ENCODE measurements at places on chromosomes 1 and 21. TPM values are rescaled to one million over a fixed set of nuclear protein-coding genes. Genes with fewer than 3 reads are reported as not detected.

GRCh38 chr1:232726048-232726779 lies 79.0 kb upstream of the MAP10 start:
- DNase-seq: no peak

DNA sequence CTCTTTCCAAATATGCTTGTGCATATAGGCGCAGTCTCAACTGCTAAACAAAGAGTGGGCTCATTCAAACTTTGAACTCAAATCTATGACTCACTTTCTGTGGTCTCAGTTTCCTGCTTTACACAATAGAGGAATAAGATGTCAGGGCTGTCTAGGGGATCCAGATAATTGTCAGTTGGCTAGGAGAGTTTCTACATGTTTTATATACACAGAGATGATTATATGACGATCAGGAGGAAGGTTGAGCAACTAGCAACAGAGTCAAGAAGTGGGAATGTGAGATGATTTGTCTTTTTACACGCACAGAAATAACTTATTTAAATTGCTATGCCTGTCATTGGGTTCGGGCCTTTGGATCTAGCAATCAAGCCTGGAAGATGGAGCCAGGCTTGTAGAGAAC lies 299.4 kb upstream of the LYPLAL1 start:
- no peak for DNase-seq

DNA sequence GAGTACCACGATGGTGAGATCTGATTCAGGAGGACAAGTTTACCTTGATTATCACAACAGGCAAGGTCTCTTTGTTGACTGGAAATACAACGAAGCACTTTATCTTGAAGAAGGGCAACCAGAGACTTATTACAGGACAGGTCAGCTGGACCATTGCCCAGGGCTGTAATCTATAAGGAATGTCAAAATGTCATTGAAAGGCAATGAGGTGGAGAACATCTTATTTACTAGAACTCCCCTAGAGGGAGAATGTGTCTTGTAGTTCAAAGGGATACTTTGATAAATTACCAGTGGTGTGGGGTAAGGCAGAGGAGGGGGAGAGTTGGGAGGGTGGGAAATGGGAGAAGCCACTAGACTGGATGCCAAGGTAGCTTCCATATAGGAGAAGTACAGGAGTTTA lies 212.3 kb downstream of the NCAM2 start:
- DNase-seq: no peak

GRCh38 chr1:179038528-179039281 lies 13.0 kb downstream of the FAM20B start:
- DNase-seq: no peak

Gene ILDR2
- not detected for total RNA-seq

DNA sequence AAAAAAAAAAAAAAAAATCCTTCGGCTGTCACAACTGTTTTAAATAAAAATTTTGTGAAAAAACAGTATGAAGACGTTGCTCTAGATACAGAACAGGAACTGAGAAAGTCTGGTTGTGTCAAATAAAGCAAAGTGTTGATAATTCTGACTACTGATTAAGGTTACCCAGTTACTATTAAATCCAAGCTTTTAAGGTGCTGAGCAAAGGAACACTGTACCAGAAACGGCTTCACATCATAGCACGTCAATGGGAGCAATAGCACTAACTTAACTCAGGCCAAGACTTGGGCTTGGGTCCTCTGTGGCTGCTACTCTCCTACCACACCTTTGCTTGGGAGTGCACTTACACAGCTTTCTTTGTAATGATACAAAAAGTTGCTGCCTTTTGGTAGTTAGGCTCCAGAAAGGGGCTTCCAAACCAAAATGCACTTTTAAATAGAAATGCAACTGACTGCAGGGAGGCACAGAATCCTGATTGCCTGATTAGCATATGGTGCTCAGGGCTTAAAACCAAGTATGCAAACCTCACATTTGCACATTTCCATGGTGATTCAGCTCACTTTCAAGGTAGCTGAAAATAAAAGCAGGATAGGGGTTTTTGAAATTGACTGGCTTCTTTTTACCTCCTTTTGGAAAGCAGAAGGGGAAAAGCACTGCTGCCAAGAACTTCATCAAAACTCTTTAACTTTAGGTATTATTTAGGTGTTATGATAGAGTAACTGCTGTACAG lies 6.3 kb downstream of the MCL1 start:
- no peak for DNase-seq

Gene IQGAP3
- total RNA-seq: not detected

DNA sequence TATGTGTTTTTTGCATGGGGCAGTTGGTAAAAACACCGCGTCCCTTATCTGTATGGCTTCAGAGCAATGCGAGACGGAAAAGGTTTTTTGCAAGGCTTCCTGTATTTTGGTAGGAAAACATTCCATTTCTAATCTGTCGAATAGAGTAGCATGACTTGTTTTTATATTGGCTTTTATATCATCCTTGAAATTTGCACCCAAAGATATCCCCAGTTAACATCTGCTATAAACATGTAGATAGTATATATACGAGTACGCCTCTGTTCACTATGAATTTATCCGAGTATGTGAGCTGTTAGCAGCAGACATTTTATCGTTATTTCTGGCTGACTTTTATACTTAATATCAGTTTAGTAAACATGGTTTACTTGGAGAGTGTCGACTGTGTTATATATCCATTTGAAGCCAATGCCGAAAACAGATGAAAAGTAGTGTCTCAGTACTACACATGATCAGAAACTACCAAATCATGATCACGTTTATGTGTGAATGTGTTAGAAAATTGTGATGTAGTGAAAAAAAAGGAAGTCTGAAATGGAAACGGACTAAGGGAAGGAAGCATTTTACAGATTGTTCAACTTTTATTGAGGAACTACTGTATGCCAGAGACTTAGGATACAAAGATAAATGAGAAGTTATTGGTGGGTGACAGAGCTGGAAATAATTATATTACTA lies 1.0 kb downstream of the LEPR start:
- DNase-seq: no peak

DNA sequence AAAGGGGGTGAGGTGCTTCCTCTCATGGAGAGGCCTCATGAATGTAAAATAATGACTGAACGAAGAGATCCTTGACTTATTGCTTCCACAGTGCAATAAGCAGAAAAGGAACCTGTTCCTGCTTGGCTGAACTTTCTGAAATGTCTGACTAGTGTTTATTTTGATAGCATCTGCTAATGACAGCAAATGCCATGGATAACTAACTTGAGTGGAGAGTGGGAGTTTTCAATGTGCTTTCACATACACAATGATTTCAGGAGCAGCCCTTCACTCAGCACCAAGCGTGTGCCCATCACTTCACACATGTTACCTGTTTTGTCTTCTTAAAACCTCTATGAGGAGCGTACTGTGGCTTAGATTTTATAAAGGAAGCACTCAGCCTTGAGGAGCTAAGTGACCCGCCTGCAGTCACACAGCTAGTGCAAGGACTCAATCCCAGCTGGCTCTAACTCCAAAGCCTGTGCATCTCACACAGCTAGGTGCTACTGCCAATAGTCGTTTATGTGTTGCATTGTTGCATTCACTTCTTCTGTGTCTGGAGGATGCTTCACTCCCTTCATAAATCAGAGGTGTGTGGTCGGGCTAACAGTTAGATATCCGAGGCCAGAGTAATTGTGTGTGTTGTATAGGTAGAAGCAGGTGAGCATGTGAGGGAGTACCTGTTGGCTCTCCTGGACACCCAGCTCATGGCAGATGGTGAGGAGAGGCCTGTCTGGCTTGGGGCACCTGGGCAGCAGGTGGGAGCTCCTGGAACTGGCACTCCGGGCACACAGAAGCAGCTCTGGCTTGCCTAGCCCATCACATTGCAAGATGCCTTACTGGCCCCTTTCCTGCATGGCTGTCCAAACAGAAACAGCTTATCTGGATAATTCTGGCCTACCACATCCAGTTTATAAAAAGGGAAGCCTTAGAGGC lies 12.8 kb downstream of the CASQ2 start:
- DNase-seq: no peak

DNA sequence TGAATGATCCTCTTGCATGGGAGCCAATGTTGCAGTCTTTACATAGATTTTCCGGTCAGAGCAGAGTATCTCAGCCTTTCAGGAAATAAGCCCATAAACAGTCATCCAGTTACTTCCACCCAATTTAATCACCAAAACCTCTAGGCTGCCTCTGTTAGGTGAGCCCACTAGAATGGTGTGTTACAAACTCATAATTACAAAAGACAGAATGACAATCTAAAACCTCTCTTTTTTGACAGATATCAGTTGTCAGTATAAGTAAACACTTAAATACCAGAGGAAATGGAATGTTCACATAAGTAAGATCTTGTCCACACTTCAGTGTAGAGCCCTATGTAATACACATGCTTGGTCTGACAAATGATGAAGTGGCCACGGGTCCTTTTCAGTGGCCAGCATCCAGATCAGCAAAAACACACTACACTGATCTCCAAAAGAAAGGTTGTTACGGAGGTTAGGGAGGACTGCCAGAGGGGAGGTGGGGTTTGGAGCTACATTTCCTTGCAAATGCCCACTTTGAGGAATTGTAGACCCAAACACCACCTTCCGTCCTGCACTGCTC lies 71.3 kb upstream of the FBXO28 start:
- no peak for DNase-seq

DNA sequence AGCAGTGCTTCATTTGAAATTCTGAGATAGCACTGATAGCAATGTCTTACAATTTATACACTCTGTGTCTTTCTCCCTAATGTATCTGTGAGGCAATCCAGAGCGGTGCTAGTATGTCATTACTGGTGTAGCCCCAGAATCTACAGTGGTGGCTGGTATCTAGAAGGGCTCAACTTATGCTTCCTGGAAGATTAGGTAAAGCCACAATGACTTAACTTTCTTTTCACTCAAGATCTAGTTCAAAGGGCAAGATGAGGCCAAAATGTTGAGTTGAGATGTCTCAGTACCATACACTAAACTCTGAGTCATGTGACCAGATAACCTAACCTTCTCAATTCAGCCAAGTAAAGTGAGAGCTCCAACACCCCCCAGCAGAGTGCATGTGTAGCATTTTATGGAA lies 77.5 kb downstream of the PAPPA2 start:
- no peak for DNase-seq

DNA sequence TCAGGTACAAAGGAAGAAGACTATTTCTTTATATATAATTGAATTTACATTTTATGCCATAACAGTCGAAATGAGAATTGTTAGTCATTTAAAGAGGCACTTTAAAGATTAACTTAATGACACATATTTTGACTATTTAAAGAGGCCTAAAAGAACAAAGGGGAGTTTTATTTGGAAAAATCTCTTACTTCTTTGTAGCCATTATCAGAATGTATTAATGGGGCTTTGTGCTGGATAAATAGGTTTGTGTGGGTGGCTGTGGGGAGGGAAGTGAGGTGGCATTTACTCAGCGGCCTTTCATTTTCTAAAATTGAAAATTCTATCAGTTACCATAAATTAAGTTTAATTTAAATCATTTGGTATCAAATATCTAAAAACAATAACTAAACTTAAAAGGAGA lies 462.2 kb upstream of the CXADR start:
- DNase-seq: no peak

DNA sequence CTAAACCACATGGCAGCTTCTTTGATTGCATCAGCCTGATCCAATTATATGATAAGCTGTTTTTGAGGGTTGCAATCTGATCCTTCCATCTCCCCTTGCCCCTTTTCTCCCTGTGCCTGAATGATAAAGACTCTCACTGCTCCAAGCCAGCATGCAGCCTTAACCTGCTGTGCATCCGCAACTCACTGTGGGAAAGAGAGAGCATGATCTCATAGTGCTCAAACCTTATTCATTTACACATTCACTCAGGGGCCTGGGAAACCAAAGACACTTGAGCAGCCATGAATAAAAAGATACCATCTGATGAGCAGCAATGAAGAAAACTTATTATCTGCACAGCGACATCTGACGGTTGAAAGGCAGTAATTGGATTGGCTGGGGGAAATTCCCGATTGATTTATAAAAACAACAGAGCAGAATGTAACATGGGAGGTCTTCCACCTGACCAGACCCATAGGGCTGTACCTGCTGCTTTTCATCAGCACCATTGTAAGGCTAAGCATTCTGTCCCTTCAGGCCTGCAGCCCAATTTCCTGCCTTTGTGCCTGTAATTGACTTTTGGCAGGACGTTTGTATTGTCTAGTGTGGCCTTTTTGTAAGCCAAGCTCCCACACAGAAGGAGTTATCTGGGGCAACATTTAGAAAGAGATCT lies 62.5 kb downstream of the KIAA0040 start:
- DNase-seq: no peak

Gene HHAT
- total RNA-seq: 1.2 TPM

- no peak for DNase-seq
Measured at GRCh38 chr1:6207075-6207885, 1.4 kb downstream of the RNF207 start.

DNA sequence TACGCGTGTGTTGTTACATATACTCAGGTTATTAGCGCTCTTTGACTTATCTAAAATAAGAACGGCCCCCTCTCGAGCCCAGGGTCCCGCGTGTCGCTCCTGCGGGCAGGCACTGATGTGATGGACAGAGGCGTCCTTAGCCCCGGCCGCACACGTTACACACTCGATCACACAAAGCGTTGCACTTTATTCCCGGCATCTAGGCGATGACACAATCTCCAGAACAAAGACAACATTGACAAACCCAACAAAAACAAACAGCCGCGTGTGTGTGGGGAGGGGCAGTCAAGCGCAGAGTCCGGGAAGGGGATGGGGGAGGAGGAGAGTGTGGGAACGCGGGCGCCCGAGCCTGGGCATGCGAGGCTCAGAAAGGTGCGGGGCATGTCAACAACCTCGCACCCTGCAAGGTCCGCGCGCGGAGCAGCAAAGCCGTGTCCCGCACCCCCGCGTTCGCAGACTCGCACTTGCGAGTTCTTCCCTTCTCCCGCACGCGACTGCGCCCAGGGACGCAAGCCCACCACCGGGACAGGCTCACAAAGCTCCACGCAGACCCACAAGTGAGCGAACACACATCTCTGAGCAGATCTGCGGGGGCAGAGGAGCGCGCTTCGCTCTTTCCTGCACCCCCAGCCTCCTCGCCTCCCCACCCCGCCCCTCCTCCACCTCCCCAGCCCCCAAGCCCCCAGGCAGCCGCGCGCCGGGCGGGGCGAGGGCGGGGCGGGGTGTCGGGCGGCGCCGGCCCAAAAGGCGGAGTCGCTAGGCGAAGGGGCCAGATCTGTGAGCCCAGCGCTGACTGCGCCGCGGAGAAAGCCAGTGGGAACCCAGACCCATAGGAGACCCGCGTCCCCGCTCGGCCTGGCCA lies at the start of gene EFNA1:
EFNA1 (plus strand) TSS at position 772 of the 862 bp plus-strand sequence. CDS start 102 bp downstream, outside the sequence.
- DNase-seq: no peak

DNA sequence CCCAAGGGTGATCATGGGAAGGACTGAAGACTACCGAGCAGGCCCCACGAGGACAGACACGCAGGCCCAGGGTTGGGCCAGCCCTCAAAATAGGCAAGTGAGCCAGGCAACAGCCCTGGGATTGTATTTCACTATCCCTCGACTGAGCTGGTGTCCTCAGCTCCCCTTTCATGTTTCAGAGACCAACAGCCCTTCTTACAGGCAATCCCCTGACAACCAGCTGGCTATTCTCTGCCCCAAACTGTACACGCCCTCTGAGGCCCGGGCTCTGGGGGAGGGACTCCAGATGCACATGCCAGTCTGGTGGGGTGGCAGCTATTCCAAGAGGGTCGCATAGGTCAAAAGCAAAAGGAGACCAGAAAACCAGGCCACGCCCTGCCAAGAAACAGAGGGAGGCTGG lies 243.0 kb downstream of the TOMM20 start:
- no peak for DNase-seq
